ENCODE measurements at places on chromosomes 5 and 9.

DNA sequence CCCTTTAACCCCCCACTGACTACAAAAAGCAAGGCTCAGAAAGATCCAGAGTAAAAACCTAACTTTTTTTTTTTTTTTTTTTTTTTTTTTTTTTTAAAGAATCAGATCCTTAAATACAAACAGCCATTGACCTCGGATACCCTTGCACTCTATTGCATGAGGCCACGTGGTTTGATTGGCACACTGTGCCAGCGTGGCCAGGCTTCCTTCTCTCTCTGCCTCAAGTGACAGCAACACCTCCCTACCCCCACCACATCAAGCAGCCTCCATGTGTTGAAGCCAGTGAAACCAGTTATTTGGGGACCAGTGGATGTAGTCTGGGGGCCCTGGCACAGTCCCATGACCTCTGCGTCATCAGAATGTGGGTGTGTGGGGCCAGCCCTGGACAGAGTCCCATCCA is 71.4 kb downstream of the OTULIN start:
- DNase-seq, result no peak

- DNase-seq, result no peak
Observed at GRCh38 chr5:173671121-173671949, 54.9 kb upstream of the BOD1 start.

DNA sequence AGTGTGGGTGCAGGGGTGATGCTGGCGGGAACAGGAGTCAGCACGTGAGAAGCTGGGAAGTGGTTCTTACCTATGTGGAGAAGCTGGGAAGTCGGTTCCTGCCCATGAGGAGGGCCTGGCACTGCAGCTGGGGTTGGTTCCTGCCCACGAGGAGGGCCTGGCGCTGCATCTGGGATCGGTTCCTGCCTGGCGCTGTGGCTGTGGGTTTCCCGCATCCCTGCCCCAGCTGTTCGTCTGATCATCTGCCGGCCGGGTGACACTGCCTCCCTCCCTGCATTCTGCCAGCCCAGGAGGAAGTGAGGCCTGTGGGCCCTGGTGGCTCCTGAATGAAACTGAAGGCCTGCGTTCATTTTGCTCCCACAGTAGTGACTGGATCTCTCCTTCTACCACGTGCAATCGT is 5.1 kb downstream of the OBP2A start:
- no peak for DNase-seq

DNA sequence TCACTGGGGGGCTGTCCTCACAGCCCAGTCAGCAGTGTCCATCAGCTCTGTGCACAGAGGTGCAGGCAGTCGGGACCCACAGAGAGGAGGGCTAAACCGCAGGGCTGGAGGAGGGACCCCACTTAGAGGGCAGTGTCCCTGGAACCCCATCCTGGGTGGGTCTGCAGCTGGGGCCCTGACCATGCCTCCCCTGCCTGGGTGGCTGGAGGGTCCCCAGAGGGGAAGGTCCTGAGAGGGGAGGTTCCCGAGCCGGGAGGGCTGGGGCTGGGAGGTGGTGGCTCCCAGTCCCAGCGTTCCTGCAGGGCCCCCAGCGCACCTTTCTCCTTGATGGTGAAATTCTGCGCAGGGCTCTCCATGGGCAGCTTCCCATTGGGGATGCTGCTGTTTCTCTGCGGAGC is 32.7 kb downstream of the EXOC3 start:
- no peak for DNase-seq

DNA sequence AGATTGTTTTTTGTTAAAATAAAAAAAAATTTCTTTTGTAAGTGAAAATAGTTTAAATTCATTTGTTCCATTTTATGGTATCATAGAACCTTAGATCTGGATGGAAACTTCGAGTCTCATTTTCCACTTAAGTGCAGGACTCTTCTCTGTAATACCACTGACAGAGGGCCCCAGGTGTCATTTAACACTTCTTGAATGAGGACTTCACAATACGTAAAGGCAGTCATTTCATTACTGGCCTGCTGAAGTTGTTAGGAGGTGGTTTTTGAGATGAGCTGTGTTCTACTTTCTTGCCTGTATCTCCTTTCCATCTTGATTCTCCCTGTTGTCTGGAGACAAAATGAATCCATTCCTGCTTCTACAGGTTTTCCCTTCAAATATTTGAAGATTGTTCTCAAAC is 455.3 kb downstream of the DMRT2 start:
- no peak for DNase-seq

DNA sequence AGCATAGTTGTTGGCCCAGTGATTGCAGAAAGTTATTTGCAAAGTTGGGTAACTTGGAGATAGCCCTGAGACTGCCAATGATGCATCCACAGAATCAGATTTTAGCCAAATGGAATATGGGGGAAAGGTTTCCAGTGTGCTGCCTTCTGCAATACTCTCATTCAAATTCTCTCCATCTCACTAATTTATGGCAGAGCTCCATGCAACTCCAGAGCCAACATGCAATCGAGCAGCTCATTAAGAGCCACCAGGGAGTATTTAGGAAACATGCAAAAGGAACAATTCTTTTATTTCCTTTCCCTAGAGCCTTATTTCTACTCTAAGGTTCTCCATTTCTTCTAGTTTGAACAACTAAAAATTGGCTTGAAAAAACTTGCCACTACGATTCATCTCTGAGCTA is 135.9 kb upstream of the MARCHF11 start:
- DNase-seq, result no peak

DNA sequence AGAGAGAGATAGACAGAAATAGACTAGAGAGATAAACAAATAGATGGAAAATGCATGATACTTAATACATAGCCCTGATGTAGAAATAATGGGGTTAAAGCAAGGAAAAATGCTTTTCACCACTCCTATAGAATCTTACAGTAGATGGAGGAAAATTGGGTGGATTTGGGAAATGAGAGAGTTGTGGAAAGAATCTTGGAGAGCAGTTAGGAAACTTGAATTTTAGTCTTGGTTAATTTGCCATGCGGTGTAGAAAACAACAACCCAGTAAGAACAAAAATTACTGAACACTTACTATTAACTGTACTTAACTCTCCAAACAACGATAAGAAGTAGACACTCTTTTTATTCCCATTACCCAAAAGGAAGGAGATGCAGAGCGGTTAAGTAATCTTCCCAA is 329.8 kb downstream of the ZNF608 start:
- DNase-seq, result no peak

DNA sequence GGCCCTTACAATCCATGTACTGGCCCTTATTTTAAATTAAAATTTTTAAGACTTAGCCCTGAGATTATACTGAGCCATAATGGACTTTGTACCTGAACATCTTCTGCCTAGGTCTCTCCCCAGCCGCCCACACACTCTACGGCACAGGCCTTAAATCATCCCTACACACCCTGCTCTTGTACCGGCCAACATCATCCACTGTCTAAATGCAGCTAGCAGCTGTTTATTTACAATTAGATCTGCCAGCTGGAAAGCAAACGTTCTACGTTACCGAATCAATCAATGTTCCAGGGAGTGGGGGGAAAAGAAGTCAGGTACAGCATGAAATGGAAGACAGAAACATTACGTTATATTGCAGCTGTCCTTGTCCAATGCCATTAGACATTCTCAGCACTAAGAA is 88.4 kb upstream of the GRAMD2B start:
- no peak for DNase-seq

DNA sequence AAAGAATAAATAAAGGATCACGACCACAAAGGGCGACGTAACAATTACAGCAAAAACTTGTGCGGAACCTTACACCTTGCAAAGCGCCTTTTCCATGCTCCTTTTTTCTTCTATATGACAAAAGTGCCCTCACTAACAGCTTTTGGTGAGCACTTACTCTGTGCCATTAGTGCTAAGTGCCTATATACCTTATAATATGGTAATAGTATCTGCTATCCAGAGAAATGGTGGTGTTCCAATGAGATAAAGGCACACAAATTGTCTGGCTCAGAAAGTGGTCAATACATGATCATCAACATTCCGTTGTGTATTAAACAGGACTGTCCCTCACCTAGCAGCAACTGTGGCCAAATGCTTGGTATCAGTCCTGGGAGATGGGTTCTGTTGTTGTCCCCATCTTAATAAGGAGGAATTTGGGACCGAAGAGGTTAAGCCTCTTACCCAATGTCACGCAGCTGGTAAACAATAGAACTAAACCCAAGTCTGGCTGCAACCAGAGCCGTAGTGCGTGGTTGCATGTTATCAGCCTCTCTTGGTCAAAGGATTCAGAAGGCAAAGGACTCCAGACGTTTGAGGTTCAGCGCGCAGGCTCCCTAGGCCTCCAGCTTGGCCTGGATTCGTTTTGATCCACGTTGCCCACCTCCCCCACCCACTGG is 564 bp upstream of the TOR2A start:
- DNase-seq, result no peak
